ENCODE measurements at places on chromosomes 2 and 18.

GRCh38 chr2:28481905-28482304, 14.0 kb upstream of the PLB1 start:
- DNase-seq = no peak

- DNase-seq = no peak
Measured at GRCh38 chr18:10290638-10291235, 163.7 kb upstream of the APCDD1 start.

DNA sequence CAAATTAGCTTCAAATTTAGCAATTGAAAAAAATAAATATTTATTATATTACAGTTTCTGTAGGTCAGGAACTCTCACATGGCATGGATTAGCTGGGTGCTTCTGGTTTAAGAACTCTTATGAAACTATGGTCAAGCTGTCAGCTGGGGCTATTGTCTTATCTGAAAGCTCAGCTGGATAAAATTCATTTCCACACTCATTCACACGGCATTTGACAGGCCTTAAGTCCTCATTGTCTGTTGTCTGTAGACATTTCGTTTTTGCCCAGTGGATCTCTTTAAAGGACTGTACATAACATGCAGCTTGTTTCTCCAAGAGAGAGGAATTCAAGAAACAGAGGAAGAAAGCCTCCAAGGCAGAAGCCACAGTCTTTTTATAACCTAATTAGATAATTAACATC, 1556.8 kb upstream of the SLC39A10 start:
- DNase-seq = no peak

DNA sequence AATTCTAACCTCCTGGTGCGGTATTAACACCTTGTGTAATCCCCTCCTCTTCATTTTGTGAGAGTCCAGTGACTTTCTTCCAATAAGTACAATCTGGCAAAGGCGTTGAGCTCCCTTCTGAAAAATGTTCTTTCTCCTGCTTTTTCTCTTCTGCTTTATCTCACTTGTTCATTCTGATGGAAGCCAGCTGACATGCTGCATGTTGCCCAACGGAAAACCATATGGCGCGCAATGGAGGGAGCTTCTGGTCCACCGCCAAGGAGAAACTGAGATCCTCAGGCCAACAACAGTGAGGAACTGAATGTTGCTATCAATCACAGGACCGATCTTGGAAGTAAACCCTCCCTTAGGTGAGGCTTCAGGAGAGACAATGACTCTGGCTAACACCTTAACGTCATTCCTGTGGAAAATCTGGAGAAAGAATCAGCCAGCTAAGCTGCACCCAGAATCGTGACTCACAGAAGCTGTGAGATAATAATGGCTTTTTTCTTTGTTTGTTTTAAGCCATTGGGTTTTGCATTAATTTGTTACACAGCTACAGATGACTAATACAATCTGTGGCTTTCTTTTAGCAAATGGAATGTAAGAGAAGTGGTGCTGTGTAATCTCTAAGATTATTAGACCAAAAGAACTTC, 1323.9 kb upstream of the DDX18 start:
- DNase-seq = no peak

- no peak for DNase-seq
Measured at GRCh38 chr2:80348953-80349352, 44.4 kb upstream of the LRRTM1 start.

GRCh38 chr2:201320701-201321100, 36.4 kb downstream of the FLACC1 start:
- no peak for DNase-seq

GRCh38 chr2:27572439-27572838, 10.4 kb upstream of the ZNF512 start:
- DNase-seq = no peak

GRCh38 chr2:180524499-180524898, 455.9 kb upstream of the UBE2E3 start:
- no peak for DNase-seq

DNA sequence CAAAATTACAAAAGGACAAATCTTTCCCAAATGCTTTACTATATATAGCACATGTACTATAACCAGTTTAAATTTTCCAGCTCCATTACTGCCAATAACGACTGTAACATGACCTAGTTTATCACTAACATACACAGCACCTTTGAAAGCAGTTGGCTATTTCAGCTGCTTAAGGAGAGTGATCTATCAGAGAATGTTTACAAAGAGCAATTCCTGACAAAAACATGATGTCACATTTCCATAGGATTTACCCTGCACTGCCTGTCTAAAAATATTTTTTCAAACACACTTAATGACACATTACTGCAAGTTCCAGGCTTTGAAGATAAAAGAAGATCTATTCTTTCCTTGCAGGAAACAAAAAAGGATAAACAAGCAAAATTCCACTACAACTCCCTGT, 40.6 kb downstream of the ZNF516 start:
- DNase-seq = no peak

GRCh38 chr2:113263546-113263945, 15.2 kb downstream of the PAX8 start:
- DNase-seq = no peak

GRCh38 chr2:179951680-179952079, 55.4 kb downstream of the CWC22 start:
- no peak for DNase-seq

DNA sequence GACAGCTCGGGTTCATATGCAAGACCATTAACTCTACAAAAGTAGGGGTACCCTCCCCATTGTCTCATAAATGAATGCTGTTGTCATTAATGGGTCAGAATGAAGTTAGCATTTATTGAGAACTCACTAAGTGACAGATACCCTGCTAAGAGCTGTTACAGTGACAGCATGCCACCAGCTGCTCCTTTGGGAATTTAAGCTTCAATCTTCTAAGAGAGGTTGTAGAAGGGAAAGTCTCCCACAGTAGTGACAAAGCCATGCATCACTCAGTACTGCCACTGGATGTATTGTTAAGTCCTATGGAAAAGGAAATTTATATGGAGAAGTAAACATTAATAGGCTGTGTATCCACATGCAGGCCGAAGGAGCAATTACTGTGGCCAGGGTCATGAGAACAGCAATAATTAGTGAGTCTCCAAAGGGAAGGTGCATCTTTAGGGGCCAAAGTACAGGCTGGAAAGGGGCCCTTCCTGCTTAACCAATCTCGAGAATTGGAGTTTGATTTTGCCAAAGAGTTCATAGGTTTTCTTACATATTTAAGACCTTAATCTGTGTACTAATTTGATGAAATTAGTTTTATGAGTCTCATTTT, 64.5 kb upstream of the FAM124B start:
- no peak for DNase-seq

GRCh38 chr18:47915930-47916329, 14.5 kb downstream of the SMAD2 start:
- DNase-seq = no peak

DNA sequence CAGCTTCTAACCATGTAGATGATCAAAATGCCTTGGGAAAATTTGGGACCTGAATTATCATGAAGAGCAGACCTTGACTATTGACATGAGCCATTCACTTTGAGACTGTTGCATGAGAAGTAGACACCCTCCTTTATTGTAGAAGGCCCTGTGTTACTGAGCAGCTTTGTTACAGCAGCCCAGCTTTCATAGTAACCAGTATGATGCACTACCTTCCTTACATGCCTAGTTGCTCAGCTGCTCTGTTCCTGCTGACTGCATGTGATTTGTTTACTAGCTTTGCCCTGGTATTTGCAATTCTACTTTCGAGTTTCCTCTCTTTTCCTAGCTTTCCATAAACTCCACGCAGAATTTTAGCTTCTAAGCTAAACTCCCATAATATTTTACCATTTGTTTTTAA, 11.2 kb upstream of the FN1 start:
- DNase-seq = no peak

GRCh38 chr18:61606068-61606660, 272.9 kb downstream of the CDH20 start:
- no peak for DNase-seq

GRCh38 chr18:22179174-22179573, 9.8 kb downstream of the GATA6 start:
- DNase-seq = no peak

DNA sequence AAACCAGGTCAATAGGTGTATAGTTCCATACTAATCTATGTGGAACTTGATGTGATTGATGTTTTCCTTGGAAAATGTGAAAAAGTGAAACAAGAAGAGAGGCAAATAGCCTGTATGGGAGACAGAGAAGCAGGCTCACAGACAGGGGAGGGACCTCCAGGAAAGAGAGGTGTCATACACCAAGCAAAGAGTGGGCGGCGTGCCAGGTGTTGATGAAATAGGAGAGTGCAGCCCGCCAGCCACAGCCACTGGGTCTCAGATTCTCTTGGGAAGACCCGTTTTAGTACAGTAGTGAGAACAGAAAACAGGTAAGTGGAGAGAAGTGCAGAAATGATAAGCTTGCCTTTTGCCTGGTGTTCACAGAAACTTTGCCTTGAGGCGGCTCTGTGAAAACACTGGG, 301.9 kb downstream of the ZNF407 start:
- DNase-seq = no peak

DNA sequence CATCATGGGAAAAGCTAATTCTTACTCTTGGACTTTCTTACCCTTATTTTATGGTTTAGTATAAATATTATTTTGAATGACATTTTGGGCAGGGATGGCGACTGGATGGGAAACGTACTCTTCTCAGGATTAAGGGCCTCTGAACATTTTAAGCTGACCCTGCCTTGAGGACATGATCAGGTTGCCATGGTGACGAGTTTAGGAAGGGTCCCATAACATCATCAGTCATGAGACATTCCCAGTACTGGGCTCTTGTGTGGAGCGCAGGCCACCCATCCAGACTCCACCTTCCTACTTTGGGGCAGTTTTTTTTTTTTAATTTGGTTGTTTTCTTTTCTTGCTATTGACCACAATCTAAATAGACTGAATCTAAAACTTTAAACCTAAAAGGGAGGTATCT, 40.7 kb downstream of the KCNE4 start:
- no peak for DNase-seq

DNA sequence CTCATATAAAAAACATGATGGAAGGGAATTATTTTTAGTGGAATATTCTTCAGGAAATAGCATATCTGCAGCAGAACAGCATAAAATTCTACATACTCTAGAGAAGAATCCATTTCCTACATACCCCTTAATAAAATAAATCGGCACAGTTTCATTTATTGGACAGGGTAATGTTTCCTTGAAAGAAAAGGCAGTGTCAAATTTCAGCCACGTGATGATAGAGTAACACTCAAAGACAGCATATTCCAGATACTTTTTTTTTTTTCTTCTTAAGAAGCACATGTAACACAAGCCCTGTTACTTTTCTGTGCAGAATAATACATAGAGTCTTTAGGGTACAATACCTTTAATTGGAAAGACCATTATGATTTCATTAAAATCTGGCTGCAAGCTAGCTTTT, 204.4 kb downstream of the SRBD1 start:
- DNase-seq = no peak

- no peak for DNase-seq
Measured at GRCh38 chr2:17627434-17627833, 86.9 kb downstream of the VSNL1 start.

DNA sequence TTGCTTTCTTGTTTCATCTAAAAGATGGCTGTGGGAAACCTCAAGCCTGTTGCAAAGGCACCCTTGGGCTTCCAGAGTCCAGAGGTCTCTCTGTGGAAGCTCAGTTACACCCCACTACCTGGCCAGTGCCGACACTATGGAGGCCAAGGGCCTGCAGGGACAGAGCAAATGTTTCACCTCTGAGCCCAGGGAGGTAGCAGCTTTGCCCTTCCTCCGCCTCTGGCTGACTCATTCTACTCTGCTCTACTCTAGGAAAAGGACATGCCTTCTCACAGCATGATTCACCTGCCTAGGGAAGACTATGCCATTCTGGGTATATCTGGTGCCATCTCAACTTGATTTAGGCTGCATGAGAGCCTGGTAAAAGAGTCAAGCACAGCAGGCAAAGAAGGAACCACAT, 12.2 kb downstream of the MYOM1 start:
- DNase-seq = no peak

- DNase-seq = no peak
Measured at GRCh38 chr2:100238471-100238870, 83.8 kb downstream of the LONRF2 start.

All from GM04503 (cell line).